ENCODE measurements at places on chromosomes 16 and 17. TPM values are rescaled to one million over a fixed set of nuclear protein-coding genes. Genes with fewer than 3 reads are reported as not detected.

GRCh38 chr16:16143038-16143763, 80.1 kb downstream of the ABCC6 start:
- DNase-seq = no peak

- DNase-seq = no peak
These were observed 68.4 kb upstream of the NKD1 start for GRCh38 chr16:50479771-50480170.

DNA sequence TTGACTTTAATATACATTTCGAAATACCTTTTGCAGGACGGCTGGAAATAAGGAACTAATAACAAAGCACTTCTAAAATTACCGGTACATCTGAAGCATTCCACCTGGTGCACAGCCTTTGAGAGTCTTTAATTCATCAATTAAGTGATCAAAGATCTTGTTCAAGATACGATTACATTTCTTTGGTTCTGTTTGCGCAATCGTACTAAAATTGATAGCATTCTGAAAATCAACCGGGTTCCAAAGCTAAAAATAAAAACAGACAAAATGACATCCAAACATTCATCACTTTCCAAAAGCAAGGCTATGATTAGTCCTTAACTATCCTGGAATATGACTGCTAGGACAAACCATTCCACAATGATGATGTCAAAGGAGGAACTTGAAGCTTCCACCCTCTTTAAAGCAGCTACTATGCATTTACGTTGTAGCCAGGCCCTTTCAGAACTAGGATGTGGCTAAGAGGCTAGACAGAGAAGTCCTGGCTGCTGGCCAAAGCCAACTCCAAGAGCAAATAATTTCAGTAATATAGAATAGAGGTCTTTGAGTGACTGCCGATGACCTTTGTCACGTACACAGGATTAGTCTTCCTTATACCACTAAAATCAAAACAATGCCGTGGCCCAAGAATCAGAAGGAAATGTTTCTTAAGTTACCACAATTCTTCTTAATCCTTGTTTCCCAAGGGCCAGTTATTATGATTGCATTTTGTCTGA, 299.8 kb upstream of the PSMD7 start:
- DNase-seq = peak; percentile 90

- DNase-seq = peak; percentile 34
These were observed 870 bp upstream of the ZC3H7A start for GRCh38 chr16:11797957-11798299.

DNA sequence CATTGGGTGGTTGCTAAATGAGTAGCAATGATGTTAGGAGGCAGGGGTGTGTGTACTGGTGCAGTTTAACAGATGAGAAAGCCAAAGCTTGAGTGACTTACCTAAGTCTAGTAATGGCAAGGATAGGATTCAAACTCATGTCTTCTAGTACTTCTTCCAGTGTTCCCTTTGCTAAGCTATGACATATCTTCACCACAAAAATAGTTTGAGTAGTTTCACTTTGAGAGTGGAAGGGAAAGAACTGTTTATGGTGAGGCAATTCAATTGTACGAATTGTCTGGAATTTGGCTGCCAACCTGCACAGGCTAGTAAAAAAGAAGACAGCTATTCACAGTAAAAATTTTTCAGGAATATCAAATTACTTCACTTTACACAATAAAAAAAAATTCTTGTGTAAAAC, 138.0 kb downstream of the NLK start:
- no peak for DNase-seq

DNA sequence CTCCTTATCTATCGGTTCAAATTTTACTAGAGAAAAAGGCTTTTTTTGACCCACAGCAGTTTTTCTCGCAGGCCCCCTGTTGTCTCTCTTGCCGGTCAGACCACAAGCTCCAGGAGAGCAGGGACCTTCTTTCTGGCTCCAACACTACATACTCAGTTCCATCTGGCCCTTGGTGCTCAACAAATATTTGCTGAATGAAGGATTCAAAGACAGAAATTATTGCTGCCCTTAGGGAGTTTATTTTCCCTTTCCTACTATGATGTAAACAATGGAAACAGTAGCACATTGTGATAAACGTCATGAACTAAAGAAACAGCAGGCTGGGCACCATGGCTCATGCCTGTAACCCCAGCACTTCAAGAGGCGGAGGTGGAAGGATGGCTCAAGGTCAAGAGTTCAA, 59.0 kb upstream of the ATP2A3 start:
- DNase-seq = no peak

DNA sequence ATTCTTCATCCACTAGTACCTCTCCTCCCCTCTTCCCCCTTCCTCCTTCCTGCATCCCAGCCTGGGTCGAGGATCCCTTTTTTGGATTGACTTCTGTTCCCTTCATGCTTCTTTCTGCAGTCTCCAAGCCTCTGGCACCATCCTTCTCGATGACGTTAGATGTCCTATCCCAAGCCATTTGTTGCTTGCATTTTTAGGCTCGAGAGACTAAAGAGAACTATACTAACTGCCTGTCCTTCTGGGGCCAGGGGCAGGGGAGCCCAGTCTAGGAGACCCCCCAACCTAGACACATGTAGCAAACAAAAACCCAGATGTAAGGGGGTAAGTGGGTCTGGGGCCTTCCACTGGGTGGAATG, 23.9 kb downstream of the UNK start:
- no peak for DNase-seq

Gene GNGT2
- 0.56 TPM for total RNA-seq

Gene CXCL16
- 41.8 TPM for total RNA-seq

Gene ITGAD
- total RNA-seq = not detected

Gene PSME3
- 86.4 TPM for total RNA-seq

Gene C17orf50
- not detected for total RNA-seq

Gene ZDHHC1
- 7.9 TPM for total RNA-seq

Gene HS3ST3B1
- total RNA-seq = 1.1 TPM

Measured in colonic mucosa (tissue), 4 donors.